Smooth muscle cell of the brain vasculature (primary cell): ENCODE measurements at places on chromosomes 11 and 22.

DNA sequence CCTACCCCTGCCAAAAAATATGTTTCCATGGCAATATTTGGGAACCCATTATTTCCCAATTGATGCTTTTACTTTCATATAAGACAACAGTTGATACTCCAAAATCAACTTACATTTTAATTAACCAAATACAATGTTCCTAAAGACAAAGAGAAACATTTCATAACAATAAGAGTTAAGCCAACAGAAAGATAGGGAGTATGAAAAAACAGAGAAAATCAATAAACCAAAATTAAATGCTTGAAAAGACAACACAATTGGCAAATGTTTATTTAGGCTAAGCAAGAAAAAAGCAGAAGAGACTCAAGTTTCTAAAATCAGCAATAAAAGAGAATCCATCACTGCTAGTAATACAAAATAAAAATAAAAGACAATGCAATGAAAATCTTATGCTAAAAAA, 123.1 kb upstream of the VPREB1 start:
- no peak for DNase-seq

DNA sequence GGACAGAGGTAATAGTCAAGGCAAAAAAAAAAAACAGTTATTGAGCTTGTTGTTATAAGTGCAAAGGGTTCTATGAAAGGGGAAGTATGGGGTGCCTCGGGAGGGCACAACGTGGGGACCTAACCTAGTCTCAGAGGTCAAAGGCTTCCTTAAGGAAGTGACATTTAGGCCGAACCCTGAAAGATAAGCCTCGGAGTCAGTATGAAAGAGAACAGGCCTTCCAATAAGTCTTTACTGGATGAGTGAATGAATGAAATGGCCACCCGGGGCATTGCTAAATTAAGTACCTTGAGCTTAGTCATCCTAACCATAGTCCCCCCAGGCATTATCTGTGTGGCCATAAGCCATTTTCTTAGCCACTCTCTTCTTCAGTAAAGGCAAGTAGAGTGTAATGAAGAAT, 19.7 kb downstream of the FLI1 start:
- DNase-seq = no peak

- no peak for DNase-seq
Measured at GRCh38 chr11:128573638-128574037, 13.7 kb downstream of the ETS1 start.

- no peak for DNase-seq
Measured at GRCh38 chr11:102449651-102450570, 2.7 kb downstream of the TMEM123 start.

DNA sequence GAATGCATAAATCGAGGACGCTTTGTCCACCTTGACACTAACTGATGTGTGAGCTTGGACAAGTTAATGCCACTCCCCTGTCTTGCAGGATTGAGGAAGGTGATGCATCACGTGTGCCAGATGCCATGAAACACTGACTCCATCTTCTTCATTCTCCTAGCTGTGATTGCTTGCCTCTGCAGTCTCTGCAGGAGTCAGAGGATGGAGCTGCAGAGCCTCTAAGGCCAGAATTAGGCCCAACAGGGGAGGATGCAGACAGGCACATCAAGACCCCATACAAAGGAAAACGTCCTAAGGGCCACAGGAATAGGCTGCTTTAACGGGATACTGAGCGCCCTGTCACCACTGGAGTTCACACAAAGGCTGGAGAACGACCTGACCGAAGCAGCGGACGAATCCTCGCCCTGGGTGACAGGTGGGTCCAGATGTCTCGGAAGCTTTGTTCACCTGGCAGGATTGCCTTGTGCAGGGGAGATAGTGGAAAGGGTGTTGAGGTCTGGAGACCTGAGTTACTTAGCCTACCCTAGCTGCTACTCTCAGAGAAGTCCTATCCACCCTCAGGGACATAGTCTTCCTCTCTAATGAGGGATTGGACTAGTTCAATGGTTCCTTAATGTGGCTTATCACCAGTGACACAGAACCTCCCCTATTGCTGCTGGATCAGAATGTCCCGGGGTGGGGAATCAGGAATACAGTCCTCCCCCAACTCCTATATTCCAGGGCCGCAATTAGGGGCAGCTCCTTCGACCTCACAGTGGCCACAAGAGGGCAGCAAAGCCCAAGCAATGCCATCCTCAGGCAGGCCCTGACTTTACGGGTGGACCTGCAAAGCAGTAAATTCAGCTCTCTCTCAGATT, 32.4 kb downstream of the DBX1 start:
- DNase-seq = peak; percentile 51

DNA sequence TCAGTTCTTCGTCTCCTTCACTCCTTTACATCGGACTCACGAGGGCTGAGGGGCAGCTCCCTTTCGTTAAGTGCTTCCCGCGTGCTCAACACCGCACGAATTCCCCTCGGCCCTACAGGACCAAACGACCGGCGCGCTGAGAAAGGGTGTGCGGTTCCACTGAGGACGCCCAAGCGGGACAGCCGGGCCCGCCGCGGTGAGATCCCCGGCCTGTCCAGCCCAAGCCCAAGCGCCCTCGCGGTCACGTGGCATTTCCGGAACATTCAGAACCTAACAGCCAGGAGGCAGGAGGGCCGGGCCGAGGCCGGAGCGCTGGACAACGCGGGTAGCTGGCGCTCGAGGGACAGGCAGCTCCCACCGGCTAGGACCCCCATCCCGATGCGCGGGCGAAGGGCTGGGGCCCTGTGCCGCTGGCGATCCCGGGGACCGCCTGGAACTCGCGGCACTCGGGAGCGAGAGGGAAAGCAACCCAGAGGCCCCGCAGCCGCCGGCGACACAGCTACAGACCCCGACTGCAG, 737 bp upstream of the STIP1 start:
- peak; percentile 59 for DNase-seq

DNA sequence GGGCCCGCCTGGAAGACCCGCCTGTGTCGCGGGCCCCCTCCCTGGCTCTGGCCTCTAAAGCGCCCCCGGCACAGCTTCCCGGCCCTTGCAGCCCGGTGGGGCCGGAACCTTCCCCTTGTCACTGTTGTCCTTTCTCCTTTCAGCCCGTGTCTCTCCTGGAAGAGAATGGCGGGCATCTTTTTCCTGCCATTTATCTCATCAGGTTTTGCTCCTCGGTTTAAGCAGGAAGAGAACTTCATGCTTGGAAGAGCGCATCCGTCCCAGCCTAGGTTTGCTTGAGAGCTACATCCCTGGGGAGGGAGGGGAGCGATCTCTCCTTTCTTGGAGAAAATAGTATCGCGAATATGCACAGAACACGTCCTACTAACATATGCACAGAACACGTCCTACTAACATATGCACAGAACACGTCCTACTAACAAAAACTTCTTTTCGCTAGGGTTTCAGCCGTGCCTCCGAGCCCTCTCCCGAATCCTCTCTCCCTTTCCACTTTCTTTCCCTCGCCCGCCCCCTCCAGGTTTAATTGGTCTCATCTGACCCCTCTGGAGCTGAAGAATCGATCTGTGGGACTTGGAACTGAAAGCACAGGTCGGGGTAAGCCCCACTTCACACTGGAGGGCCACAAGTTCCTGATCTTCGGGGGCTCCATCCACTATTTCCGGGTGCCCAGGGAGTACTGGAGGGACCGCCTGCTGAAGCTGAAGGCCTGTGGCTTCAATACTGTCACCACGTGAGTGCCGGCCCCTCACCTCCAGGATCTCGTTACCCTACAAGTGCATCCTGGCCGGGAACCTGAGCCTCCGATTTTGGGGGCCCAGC, 1.2 kb downstream of the GLB1L3 start:
- DNase-seq = no peak

- peak; percentile 50 for DNase-seq
Measured at GRCh38 chr22:29716814-29717545, 2.8 kb upstream of the CABP7 start.

- no peak for DNase-seq
Measured at GRCh38 chr11:35135222-35135621, 3.7 kb upstream of the CD44 start.

- DNase-seq = no peak
Measured at GRCh38 chr22:42111798-42112197, 18.8 kb downstream of the CYP2D6 start.

DNA sequence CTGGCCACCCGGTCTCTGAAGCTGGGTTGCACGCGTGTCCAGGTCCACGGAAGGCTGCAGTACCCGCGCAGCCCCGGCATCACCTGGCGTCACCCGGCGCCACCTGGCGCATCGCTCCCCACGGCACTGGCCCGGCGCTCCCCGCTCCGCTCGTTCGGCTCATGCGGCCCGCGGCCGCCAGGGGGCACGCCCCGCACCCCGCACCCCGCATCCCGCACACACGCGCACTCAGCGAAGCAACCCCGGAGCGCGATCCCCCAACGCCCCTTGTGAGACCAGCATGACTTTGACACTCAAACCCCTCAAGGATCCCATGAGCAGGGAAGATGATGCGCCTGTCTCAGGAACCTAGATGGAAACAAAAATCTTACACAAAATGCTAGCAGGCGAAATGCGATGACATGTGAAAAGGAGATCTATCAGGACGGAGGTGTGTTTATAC, 11.9 kb downstream of the B3GNT6 start:
- no peak for DNase-seq

DNA sequence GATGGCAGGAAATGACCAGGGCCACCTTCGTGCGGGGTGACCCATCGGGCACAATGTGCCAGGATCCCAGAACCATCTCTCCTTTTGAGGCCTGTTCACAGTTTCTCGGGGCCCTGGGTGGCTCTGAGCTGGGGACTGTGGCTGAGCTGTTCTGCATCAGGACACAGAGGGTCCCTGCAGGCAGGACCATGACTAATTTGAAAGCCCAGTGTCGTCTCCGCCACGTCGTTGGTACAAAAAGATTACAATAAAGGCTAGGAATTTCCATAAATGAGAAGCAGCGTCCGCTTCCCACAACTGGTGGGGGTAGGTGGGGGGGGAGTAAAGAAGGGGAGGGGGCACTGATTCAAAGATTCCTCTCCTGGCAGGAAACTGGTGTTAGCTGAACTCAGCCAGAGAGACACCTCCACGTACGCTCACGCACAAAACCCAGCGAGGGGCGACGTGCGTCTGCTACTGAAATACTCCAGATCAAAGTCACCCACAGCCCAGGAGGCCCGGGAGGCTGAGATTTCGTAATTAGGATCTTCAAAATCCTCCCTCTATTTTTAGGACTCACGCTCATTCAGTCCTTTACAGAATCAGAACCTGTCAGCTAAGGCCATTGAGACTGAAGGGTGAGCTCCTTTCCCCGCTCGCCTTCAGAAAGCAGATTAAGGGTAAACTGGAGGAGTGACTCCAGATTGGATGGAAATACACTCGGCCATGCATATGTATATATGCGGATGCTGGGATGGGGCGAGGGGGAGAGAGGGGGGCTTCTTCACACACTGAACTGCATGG, 11.0 kb downstream of the MN1 start:
- DNase-seq = no peak

DNA sequence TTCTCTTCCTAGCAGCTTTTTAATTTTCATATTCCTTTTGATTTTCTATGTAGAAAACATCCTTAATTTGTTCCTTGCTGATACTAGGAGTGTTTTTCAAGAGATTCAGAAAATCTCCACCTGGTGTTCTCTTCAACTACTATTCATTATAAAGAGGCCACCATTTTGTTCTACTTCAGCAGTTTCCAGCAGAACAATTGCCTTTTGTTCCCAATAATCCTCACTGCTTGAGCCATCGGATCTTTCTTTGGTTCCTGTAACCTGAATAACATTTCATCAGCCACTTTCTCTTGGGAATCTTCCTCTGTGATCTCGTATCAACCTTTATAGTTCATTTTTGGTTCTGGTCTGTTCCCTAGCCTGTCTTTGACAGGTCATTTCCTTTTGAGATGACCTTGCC, 1.8 kb upstream of the OR10A5 start:
- DNase-seq = no peak

- DNase-seq = no peak
Measured at GRCh38 chr11:125078516-125079140, 15.5 kb downstream of the SLC37A2 start.

- DNase-seq = no peak
Measured at GRCh38 chr11:133697161-133697560, 148.2 kb downstream of the SPATA19 start.

GRCh38 chr11:77510095-77510494, 36.2 kb upstream of the PAK1 start:
- DNase-seq = no peak

GRCh38 chr22:30747493-30747892, 52.8 kb downstream of the OSBP2 start:
- DNase-seq = no peak

- DNase-seq = no peak
Measured at GRCh38 chr11:46769636-46770221, 50.7 kb downstream of the F2 start.

GRCh38 chr11:107882095-107882820, 23.7 kb upstream of the SLC35F2 start:
- no peak for DNase-seq

DNA sequence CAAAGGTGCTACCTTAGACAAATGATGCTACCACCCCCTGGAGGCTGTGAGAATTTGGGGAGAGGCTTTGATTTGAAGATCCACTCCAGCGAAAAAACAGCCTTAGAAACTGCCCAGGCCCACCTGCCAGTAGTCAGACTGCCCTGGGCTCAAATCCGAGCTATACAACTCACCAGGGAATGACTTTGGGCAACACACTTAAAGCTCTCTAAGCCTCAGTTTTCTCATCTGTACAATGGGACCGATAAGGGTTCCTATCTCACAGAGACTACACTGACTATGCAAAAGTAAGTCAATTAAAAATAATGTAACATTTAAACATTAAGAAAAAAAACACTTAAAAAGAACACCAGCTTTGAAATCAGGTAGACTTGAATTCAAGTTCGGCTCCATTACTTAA, 19.9 kb downstream of the VWCE start:
- no peak for DNase-seq

DNA sequence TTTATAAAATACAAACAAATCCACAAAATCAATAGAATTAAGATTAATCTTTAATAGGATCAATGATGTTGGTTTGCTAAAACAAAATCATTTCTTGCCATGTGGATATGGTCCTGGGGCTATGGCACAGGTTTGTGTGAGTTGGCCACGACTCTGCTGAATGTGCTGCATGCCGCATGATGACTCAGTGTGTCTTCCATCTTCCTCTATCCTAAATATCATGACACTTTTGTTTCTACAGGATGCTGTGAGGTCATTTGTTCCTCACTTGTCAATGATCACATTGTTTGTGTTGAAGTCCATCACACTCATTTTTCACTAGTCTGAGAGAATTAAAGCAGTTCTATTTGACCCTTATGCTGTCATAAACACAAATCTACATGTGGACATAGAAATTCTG, 167.2 kb upstream of the ZBED5 start:
- no peak for DNase-seq

- DNase-seq = no peak
Measured at GRCh38 chr11:13386567-13386966, 76.5 kb downstream of the BTBD10 start.

- no peak for DNase-seq
Measured at GRCh38 chr11:66708094-66708493, 20.9 kb downstream of the SPTBN2 start.

GRCh38 chr11:1924646-1925372, 5.3 kb downstream of the TNNT3 start:
- DNase-seq = no peak

GRCh38 chr22:44914026-44914721, 95.6 kb downstream of the PHF21B start:
- DNase-seq = no peak
